ENCODE measurements at places on chromosomes 6 and 20.

DNA sequence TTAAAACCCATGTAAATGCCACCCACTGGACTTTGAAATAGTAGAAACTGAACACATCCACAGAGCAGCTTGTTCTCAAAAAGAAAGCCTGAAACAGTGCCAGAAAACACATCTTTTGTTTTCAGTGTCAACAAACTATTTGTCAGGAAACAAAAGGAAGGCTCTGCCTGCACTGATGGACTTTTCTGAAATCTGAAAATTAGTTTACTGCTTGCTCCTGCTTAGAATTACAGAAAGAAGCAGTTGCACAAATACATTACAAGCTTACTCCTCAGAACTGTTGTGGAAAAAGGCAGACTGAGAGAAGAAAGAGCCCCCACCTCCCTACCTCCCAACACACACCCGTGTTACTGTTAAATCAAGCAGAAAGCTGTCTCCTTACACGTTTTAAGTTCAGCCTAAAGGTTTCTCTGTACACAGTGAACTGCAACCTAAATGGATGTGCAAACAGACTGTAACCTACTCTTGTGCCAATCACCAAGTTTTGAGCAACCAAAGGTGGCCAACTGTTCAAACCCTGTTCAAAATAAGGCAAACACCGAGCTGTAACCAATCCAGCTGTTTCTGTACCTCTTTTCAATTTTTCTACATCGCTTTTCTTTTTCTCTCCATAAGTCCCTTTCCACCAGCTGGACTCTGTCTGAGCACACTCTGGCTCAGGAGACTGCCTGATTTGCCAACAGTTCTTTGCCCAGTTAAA, 43.7 kb downstream of the FRK start:
- DNase-seq = no peak

GRCh38 chr6:166655713-166656229, 28.7 kb upstream of the RPS6KA2 start:
- DNase-seq = no peak

GRCh38 chr20:24989162-24989561, 3.4 kb downstream of the APMAP start:
- no peak for DNase-seq

DNA sequence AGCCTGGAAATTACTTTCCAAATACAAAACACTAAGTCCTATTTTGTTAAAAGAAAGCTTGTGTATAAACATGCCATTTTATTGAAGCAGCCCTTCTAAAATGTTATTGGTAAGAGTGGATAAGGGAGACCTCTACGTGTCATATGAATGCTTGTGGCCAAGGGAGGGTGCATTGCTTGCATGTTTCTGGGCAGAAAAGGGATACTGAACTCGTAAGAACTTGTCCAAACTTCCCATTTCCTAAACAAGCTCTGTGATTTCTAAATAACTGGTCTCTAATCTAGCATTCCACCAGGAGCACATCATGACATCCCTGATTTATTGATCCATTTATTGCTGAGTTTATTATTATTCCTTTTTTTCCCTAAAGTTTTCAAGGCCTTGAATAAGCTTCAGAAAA, 474.1 kb downstream of the CD109 start:
- DNase-seq = no peak

DNA sequence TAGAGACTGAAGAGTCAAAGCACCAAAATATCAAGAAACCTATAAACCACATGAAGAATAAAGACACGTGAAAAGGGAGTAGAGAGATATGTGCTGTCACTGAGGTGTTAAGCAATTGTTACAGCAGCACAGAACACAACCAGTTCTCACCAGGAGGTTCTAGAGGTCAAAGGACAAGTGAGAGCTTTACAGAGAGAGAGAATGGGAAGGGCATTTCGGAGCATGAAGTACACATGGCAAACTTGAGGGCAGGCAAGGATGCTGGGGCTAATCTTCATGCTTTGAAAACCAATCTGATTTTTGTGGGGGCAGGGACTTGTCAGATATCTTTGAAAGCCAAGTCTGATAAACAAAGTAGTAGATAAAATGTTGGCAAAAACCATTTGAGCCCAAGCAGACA, 142.3 kb upstream of the NRSN1 start:
- no peak for DNase-seq

- no peak for DNase-seq
Observed at GRCh38 chr6:13680448-13680968, 31.1 kb downstream of the RANBP9 start.

All from CD4-positive, alpha-beta T cell treated with Interleukin-17A for 1 hour (primary cell).